ENCODE measurements at places on chromosomes 5 and 9.

DNA sequence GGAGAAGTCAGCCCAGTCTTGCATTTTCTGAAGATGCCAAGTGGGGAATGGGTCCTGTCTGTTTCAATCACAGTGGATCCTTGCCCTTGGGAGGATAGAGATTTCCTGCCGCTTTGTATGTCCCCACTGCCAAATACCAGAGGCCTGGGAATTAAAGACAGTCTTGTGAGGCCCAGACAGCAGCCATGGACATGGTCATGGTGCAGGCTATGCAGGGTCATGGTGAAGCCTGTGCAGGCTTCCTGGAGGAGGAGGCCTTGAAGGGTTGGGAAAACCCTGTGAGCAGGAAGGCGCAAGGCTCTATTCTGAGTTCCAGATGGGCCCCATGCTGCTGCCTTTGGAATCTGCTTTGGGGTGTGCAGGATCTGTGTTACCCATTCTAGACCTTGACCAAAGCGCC lies 57.3 kb upstream of the PITX1 start:
- DNase-seq, result no peak

- no peak for DNase-seq
These were observed 22.2 kb downstream of the COL27A1 start for GRCh38 chr9:114177423-114178064.

- DNase-seq, result no peak
These were observed 48.3 kb upstream of the EXOC3 start for GRCh38 chr5:394671-395155.

DNA sequence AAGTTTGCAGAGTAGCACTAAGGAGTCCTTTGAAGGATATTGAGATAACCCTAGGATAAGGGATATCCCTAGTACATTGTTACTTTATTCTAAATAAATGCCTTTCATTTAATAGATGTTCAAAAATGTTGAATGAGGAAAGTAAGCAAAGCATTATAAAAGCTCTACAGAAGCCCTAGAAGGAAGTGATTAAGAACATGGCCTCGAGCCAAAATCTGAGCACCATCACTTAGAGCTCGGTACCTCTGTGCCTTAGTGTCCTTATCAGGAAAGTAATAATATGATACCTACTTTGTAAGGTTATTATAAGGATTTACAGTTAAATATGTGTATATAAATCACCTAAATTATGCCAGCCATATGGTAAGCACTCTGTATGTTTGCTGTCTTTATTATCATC lies 242.6 kb downstream of the KIAA0825 start:
- no peak for DNase-seq

GRCh38 chr9:134267305-134267880 lies 58.9 kb upstream of the RXRA start:
- DNase-seq, result no peak

GRCh38 chr5:61162832-61163567 lies 732 bp upstream of the SMIM15 start:
- no peak for DNase-seq

DNA sequence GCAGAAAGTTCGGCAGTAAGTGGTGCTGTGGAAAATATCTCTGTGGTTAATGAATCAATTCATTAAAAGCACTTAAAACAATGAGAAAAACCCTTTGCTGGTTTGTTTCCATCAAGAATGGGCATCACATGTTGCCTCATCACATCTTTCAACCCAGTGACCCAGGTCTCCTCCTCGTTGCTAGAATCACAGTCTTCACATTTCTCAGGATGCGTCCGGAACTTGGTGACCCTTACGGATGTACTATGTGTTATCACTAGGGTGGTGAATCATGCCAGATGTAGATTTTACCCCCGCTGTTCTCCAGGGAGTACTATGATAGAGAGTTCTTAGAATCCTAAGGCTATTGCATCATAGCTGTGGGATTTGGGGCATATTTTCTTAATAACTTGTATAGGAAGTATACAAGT lies 217.9 kb upstream of the KLF4 start:
- DNase-seq, result no peak

DNA sequence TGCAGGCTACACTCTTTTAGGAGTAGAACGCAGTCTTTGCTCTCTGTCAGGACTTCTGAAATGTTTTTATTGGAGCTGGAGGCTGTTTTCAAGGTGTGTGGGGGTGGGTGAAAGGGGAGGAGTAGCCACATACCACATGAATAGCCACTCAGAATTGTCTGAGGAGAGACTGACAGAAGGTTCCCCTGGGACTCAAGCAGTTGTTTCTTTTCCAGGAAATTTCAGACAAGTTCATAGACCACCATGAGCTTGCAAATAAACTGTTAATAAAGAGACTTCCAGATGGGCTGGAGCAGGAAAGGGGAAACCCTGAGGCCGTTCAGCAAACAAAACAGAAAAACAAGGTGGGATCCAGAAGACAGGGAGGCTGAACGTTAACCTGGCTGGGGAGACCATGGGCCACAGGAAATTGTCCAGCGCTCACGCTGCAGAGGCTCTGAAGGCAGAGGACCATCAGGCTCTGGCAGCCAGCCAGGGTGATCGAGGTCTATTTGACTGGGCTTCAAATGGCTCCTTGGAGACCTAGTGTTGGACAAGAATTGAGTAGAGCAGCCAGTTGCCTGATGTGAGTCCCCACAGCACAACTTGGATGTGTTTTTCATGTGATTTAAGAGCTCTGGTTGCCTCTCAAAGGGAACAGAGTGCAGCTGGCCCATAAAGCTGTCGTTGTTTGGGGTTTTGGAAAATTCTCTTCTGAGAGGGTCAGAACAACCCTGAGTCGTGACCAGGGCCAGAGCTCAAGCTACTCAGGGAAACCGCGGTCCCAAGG lies 159.2 kb upstream of the RAI14 start:
- no peak for DNase-seq

- no peak for DNase-seq
These were observed 9.6 kb downstream of the GMCL2 start for GRCh38 chr5:178177569-178177968.

- DNase-seq, result no peak
These were observed 15.5 kb downstream of the IRX2 start for GRCh38 chr5:2735996-2736395.

DNA sequence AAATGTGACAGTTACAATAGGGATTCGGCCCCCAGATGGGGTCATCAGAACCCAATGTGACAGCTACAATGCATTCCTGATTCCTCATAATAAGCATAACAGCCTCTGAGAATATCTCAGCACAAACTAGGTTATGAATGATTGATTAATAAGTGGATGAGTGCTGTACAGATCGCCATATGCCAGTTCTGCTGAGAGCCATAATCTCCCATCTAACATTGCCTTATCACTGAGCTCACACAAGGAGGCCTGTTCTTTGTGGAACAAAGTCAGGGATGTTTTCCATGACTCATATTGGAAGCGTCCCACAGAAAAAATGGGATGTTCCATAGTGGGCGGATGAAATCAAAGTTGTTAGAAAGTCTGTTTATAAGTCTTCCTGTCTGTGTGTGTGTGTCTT lies 89.6 kb downstream of the KIF4B start:
- no peak for DNase-seq

DNA sequence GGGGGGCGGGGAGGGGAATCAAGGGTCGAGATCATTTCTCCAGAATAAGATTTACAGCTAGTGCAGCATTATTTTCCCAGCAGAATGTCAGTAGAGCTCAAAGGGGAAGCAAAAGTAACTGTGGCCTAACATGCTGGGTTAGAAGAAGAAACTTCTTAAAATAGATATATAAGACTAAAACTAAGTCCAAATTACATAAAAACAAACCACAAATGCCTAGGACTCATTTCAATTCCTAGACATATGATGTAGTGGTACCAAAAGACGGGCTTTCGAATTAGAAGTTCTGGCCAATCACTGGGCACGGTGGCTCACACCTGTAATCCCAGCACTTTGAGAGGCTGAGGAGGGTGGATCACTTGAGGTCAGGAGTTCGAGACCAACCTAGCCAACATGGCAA lies 20.8 kb upstream of the MELK start:
- DNase-seq, result no peak

DNA sequence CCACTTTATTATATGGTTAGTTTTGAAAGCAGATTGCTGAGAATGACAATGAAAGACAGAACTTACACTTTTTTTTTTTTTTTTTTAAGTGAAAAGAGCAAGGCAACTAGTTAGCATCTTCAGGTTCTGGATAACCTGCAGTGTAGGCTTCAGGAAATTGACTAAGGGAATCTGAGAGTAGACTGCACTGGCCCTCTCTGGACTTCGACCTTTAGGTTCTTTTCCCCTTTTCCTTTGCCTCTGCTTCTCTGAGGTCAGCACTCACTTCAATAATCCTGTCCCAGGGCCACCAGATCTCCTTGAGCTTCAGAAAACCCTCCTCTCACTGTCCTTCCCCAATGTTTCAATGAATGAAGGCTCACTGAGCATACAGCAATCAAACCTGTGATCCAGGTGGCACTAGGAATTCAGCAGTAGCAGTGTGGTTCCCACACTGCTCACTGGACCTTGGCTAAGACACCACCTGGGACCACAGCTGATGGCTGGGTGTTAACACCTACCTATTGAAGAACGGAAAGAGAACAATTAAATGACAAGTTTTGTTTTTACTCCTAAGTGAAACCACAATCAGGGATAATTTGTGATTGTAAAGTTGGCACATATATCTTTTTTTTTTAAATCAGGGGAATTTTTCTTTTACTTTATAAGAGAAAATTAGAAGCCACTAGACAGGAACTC lies 85.8 kb upstream of the IL6ST start:
- no peak for DNase-seq

DNA sequence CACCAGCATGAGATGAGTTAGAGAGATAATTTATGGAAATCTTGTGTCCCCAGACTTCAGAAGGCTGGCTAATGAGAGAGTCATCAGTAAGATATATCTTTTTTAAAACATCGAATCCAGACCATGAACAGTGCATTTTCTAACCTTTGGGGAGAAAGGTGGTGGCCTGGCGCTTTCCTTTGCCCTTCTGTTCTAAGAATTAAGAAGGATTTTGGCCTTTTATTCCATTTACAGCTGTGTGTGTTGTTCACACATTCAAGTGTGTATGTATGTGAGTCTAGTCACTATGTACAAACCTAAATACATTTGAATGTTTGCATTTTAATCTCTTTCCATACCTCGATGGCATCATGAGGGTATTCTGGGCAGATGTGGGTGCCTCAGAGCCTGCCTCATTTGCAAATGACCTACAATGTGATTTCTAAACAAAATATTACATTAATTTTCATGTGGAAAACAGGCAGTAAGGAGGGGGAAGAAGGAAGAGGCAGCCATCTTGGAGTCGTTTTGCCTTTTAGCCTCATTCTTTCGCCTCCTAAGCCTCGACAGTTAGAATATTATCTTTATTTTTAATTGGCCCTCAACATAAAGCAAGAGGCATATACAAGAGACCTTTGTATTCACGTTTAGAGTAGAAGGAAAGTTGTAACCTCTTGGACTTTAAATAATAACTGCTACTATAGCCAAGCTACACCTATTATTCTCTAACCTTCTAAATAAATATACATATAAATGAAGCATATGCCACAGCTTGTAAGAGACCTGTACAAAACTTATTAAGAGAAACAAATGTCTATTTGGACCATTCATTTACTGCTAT lies 125.3 kb upstream of the TMEM161B start:
- DNase-seq, result no peak

DNA sequence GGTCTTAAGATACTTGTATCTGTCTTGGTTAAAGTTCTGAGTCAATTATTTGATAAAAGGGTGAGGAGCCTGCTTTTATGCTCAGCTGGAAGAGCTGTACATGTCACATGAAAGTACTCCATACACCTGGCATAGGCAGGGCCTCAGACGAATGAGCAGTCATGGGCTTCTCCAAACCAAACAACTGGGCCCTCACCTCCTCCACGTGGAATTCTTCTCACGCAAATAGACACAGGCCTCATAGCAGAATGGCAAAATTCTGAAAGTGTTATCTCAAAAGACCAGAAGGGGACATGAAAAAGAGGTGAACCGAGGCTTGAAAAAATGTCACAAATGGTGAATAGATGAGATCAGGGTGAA lies 48.6 kb downstream of the FAM240B start:
- no peak for DNase-seq

- DNase-seq, result no peak
These were observed 9.3 kb upstream of the SCGB3A1 start for GRCh38 chr5:180600554-180601041.

GRCh38 chr5:150778517-150779396 lies at the start of gene SMIM3:
SMIM3 (plus strand) TSS chr5:150778757; CDS start chr5:150795441, 16,684 bp downstream.
- DNase-seq, result peak; percentile 46

Data from stimulated activated CD8-positive, alpha-beta memory T cell treated with anti-CD3 and anti-CD28 coated beads, Interleukin-4, amount 100 ng/mL, for 1 hour (primary cell).